ENCODE measurements at places on chromosomes 2 and 18.

DNA sequence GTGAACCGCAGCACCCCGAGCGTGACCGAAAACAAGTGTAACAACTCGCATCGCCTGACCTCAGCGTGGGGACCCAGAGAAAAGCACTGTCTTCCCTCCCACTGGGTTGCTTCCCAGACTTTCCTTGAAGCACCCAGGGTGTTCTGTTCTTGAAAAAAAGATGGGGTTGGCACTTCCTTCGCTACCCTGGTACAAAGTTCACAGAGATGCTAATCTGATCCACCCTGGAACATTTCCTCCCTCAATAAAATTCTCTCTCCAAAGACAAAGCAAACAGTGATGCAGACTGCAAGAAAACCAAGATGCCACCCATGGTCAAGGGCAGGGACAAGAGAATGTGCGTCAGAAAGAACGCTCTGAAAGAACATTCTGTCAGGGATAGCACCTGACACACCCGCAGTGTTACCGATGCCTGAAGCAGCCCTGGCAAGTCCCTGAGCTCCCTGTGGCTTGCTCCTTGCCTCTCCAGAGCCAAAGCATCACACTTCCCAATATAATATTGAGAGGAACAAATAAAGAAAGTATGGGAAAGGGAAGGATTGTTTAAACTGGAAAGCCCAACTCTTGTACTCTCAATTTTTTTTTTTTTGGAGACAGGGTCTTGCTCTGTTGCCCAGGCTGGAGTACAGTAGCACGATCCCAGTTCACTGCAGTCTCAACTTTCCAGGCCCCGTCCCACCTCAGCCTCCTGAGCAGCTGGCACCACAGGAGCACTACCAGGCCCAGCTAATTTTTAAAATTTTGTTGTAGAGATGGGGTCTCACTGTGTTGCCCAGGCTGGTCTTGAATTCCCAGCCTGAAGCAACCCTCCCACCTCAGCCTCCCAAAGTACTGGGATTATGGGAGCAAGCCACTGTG, 70.7 kb downstream of the TBC1D8 start:
- no peak for DNase-seq

DNA sequence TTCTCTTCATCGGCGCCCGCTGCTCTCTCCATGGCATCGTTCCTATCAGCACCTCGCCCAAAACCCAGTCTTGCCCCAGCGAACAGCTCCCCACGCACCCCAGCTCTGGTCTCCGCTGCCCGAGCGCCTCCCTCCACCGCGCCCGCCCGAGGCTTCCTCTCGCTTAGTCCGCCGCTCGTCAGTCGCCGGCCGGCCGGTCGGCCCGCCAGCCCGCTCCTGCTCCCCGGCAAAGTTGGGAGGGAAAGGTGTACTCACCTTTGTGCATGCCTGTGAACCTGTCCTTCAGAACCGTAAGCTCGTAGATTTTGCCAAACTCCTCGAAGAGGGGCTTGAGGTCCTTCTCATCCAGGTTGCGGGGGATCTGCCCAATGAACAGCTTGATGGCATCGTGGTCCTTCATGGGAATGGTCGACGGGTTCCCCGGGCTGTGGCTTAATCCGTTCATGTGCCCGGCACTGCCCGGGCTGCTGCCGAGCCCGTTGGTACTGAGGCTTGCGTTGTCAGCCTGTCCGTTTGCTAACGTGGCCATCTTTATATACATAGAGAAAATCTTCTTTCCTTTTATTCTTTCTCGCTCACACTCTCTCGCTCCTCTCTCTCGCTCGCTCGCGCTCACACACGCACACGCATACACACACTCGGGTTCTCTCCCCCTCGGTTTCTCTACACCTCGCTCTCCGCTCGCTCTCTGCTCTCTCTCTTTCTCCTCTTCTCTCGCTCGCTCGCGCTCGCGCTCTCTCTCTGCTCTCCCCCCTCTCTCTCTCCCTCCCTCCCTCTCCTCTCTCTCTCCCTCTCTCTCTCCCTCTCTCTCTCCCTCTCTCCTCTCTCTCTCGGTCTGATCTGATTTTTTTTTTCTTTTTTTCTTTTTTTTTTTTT, at the start of gene CELF4:
CELF4 (minus strand) TSS at position 698 of the 876 bp plus-strand sequence.
- no peak for DNase-seq

GRCh38 chr2:133490411-133490980, 77.8 kb downstream of the NCKAP5 start:
- DNase-seq: no peak

DNA sequence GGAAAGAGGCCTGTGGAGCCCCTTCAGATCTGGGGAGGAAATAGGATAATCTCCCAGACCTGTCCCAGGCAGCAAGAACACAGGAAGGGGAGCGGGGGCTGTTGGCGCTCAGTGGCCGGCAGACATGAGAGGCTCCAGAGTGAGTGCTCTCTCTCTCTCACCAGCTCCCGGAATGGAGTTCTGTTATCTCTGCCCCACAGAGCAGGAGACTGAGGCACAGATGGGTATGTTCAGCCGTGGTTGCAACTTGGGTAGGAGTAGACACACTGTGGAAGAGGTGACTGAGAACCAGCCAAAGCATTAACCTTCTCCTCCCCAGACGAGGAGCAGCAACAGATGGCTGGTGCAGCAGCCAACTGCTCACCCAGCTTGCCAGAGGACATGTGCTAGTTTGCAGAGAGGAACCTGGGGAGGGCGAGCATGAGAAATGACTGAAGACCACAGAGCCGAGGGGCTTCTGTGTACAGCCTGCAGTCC, 82.0 kb downstream of the NRP2 start:
- DNase-seq: no peak

- DNase-seq: no peak
These were observed 586 bp downstream of the STK16 start for GRCh38 chr2:219245899-219246230.

DNA sequence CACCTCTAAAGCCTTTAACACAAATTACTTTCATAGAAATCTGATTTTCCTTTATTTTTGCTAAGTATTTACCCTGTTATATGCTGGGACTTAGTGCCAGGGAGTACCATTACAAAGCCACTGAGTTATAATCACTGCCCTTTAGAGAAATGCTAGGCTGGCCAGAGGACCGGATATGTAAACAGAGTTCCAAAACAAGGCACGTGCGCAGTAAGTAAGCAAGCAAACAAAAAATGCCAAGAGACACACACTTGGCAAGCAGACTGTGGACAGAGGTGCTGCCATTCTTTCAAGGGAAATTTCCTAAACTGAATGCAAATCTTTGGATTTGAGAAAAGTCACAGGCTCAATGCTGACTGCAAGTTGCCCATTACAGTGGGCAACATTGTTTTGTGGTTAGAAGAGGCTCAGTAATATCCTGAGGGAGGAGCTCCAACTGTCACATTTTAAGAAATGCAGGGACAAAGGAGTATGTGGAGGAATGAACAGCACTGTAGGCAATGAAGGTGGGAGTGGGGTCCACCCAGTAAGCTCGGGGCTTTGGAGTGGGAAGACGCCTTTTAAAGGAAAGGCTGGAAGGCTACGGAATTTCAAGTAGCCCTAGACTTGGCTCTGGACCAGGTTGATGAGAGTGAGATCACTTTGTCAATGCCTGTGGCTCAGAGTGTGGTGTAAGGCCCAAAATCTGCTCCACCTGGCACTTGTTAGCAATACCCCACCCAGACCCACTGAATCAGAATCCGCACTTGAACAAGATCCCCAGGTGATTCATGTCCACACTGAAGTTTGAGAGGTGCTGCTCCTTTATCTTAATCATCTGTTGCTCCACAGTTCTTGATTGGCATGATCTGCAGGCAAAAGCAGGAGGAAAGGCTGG, 2.1 kb upstream of the PARD6G start:
- no peak for DNase-seq

DNA sequence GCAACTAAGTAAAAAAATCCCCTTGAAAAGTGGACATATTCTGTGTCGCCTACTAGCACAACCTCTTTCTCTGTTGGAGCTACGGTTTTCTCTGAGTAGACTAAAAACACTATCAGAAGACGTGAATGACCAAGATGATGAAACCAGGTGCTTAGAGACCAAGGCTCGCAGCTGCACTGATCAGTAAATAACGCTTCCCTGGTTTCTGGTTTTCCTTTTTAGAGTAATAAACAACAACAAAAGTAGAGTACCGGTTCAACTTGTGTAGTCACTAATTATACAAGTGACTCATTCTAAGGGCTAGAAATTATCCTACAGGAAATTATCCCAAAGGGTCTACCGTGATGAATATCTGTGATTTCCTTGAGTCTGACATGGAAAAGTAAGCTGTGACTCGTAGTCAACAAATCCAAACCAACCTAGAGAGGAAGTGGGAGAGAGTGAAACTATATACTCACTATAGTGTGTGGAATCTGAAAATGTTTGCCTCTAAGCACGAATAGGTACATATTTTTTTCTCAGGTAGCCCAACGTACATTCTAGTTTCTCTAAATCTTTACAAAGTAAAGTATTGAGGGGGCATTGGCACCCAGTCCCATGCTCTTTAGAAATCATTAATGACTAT, 17.8 kb downstream of the RASGRP3 start:
- no peak for DNase-seq

GRCh38 chr2:102144128-102144527, 1.6 kb downstream of the IL1R1 start:
- DNase-seq: no peak

Data from T-helper 2 cell treated with Interferon-gamma antibody and Interleukin-4, amounts not matched to agents 5 μg/mL and 100 μg/mL, for 36 hours (primary cell).